ENCODE measurements at places on chromosomes 4 and X.
A peak's percentile ranks its signal among the peaks of the same experiment; 100 is the strongest.

DNA sequence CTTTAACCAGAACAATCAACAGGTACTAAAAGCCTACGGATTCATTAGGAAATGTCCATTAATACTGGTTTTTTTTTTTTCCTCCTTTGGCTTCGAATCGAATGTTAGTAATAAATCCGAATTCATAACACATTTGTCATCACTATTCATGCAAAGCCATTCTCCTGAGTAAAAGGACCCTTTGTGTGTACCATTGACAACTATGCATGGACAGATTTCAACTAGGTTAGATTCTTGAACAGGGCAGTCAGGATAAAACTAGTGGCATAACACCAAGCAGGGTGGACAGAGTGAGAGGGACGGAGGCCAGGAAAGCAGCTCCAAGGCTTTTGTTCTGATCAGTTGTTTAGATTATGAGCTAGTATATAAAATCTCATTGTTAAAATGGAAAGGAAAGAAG lies 1722.0 kb upstream of the TENM3 start:
- no peak for DNase-seq

DNA sequence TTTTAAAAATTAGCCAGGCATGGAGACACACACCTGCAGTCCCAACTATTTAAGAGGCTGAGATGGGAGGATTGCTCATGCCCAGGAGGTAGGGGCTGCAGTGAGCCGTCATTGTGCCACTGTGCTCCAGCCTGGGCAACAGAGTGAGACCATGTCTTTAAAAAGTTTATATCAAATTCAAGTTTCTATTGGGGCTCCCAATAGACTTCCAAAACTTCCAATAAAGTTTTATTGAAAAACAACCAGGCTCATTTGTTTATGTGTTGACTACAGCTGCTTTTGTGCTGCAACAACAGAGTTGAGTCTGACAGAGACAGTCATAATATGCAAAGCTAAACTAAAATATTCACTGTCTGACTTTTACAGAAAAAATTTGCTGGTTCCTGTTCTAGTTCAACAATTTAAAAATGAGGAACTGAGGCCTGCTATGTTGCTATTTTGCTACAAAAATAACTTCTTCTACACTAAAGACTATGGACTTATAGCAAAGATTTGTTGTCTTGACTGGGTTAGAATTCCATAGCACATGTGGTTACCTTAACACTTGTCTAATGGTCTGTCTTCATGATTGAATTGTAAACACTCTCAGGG lies 63.3 kb upstream of the RELL1 start:
- no peak for DNase-seq

- no peak for DNase-seq
These were observed 102.8 kb downstream of the ITIH6 start for GRCh38 chrX:54695231-54695630.

GRCh38 chr4:182203872-182204411 lies 39.3 kb upstream of the TENM3 start:
- DNase-seq, result no peak

DNA sequence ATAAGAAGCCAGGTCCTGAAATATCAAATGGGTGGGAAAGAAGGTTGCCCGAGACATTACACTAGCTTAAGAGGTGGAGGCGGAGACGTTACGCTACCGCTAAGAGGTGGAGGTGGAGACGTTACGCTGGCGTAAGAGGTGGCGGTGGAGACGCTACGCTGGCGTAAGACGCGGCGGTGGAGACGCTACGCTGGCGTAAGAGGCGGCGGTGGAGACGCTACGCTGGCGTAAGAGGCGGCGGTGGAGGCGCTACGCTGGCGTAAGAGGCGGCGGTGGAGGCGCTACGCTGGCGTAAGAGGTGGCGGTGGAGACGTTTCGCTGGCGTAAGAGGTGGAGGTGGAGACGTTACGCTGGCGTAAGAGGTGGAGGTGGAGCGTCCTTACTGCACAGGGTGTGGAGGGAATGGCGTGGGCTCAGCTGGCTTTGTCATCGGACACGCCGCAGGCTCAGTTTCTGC lies 12.8 kb downstream of the CYP4V2 start:
- no peak for DNase-seq

GRCh38 chr4:120355881-120356280 lies 289.2 kb upstream of the MAD2L1 start:
- DNase-seq, result no peak

GRCh38 chrX:123976706-123977316 lies 15.3 kb downstream of the STAG2 start:
- no peak for DNase-seq

DNA sequence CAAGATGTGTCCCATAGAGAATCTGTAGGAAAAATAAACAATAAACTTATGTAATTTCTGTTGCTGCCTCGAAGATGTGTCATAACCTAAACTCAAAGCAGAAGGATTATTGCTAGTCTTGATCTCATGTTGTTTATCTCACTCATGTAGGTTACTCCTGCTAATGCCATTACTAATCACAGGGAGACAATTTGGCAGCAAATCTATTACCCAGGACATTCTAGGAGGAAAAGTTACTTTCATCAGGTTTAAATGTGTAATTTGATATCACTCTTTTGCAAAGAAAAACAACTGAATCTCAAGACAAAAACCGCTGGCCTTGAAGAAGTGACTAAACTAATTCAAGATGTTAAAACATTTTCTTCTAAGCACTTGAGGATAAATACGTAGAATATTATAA lies 34.0 kb downstream of the LDOC1 start:
- DNase-seq, result no peak

DNA sequence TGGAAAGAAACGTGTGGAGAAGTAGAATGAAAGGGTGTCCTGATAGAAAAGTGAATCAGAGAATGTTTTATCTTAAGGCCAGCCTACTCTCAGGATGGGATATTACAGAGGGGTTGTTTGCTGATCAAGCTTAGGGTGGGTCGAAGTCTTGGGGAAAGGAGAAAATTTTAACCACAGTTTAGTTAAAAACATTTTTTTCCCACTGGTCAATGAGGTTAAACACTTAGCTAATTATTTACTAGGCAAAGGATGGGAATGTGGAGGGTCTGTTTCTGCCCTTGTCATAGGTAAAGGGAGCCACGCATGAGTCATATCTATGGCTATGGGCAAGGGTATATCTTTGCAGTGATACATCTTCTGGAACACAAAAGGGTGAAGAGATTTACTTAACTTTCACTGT lies 16.1 kb upstream of the SULT1E1 start:
- DNase-seq, result no peak

GRCh38 chrX:13013363-13014110 lies 30.9 kb downstream of the FAM9C start:
- DNase-seq, result no peak

GRCh38 chrX:348461-349117 lies 30.0 kb upstream of the GTPBP6 start:
- DNase-seq, result no peak

DNA sequence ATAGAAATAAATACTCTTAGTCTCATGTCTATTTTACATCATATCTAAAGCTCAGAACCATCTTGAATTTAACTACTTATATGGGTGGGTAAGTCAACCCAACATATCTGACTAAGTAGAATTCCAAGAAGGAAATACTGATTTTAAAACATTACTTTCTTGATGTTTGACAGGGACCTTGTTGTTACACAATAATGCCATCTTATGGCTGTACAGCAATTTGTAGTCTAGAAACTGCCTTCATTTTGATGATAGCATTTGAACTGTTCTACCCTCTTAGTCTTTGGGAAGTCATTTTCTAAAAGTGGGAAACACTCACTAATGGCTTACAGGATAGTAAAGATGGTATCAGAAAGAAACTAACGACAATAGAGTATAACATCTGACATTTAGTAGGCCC lies 929.5 kb downstream of the DMD start:
- DNase-seq, result no peak

- DNase-seq, result no peak
These were observed 500.3 kb downstream of the TRIML1 start for GRCh38 chr4:188639479-188640100.

DNA sequence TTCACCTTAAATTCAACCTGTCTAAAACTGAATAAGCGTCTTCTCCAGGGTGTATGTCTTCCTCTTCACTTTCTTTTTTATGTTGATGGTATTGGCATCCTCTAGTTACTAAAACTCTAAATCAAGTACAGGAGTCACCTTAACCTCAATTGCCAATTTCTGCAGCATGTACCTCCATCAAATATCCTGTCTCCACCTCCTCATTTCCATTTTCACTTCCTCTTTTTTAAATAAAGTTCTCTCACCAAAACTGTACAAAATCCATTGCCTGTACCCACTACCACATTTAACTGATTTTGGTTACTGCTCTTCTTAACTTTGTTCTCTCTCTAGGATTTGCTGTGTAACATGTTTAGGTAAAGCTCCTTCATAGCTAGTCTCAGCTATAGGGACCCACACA lies 9.2 kb upstream of the NPFFR2 start:
- DNase-seq, result no peak

DNA sequence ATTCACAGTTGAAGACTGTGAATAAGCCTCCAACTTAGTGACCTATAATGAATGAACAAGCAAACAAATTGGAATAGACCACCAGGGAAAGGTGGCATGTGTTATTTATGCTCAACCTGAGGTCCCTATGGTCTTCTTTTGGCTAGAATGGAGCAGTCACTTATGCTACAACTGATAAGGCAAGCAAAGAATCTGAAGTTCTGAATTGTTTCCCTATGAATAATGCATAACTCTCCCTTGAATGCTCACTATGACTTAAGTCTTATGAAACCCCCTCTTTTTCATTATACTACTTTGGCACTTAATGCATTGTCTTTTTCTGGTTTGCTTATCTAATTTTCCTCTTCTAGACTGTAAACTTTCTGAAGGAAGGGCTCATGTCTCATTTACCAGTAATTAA lies 2.6 kb downstream of the GIMD1 start:
- DNase-seq, result no peak

DNA sequence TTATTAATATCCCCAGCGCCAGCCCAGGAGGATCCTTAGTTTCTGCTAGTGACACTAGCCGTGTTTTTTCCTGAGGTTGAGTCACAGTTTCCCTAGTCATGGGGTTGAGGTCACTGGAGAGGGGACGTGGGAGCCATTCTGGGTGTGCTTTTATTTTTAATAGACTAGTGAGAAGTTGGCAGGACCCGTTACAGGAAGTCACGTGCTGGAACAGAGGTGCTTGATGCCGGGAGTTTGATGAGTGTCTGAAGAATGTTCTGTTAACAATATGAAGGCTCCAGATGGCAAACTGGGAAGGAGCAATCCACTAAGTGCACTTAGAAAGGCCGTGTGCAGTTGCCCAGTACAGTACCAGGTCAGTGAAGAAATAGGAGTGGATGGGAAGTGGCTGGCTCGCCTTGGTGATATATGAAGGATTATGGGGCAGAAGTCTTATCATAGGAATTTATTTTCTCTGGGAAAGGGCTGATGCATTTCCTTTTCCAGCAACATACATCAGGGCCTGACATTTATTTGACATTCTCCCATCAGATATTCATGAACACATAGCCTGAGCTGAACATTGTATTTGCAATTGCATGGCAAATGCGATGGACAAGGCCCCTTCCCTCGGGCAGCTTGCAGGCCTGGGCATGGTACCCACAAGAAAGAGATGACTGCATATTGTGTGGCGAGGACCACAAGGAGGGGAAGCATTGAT lies 291.8 kb downstream of the FBXW7 start:
- peak; percentile 64 for DNase-seq

DNA sequence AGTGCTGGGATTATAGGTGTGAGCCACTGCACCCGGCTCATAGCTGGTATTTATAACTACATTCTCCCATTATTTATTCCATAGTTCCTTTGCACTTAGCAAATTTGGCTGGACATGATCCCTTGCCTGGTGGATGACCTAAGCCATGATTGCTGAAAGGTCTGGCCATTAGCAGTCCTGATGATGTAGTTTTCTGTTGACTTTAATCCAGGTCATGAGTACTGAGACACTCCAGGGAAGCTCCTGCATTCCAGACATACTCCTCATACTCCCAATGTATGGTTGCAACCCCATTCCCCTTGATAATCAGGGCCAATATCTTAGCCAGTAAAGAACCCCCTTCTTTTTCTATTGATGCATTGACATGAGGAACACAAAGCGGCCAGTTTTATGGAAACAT lies 24.4 kb upstream of the MGST2 start:
- no peak for DNase-seq

DNA sequence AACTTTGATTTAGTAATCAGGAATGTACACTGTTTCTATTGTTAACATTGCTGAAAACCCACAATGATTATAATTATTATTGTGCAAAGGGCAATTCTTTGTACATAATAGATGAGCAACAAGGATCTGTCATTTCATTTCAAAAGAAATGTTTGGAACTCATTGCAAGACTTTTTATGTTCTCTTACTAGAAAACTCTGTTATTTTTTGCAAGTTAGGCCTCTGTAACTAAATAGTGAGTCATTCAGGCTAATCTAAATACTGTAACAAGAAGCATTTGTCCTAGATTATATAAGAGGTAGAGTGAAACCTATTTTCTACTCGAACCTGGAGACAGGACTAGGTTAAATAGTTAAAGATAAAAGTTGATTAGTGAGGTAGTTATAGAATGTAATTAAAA lies 93.2 kb upstream of the FAM47B start:
- no peak for DNase-seq

GRCh38 chr4:13783800-13784411 lies 156.4 kb upstream of the BOD1L1 start:
- DNase-seq, result no peak

GRCh38 chrX:139429913-139430312 lies 100.6 kb upstream of the F9 start:
- DNase-seq, result no peak

- DNase-seq, result no peak
These were observed 121.1 kb upstream of the ATP6AP2 start for GRCh38 chrX:40459571-40460158.

GRCh38 chr4:79184476-79184875 lies 141.4 kb downstream of the NAA11 start:
- no peak for DNase-seq

DNA sequence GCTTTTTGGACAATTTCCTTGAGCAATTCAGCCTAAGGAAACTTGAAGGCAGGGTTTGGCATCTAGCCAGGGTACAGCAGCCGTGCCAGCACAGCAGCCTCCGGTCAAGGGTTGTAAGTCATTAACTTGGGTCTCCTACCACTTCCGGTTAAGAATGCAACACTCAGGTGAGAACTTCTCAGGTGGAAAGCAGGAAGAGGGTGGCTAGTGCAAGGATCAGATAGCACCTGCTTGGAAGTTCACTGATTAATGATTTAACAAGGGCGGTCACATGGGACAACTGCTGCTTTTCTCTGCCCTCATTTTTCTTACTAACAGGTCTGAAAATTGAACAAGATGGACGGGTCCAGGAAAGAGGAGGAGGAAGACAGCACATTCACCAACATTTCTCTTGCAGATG lies 30.1 kb upstream of the SCOC start:
- no peak for DNase-seq

GRCh38 chr4:73187325-73187724 lies 71.3 kb downstream of the ANKRD17 start:
- no peak for DNase-seq

GRCh38 chr4:97998203-97998602 lies 145.1 kb downstream of the STPG2 start:
- no peak for DNase-seq

GRCh38 chr4:142705820-142706219 lies 140.3 kb downstream of the INPP4B start:
- no peak for DNase-seq

Measured in tibial artery (tissue), 4 donors.